ENCODE measurements at places on chromosomes 11 and 22.

DNA sequence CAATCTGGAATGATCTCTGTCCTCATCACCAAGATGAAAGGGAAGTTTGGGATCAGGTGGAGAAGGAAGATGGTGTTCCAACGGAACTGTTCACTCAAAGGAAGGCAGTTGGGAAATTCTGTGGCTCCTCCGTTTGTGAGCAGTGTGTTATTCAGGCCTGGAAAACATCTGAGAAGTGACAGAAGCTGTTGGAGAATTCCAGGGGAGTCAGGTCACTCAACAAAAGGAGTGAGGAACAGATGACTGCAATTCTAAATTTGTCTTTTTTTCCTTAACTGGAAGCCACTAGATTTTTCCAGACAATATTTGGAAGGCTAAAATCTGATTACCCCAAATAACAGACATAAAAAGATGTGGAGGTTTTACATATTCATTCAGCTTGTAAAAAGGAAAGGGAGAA lies 107.8 kb downstream of the CD44 start:
- DNase-seq = no peak

- no peak for DNase-seq
These were observed 54.6 kb downstream of the SFI1 start for GRCh38 chr22:31550871-31551370.

DNA sequence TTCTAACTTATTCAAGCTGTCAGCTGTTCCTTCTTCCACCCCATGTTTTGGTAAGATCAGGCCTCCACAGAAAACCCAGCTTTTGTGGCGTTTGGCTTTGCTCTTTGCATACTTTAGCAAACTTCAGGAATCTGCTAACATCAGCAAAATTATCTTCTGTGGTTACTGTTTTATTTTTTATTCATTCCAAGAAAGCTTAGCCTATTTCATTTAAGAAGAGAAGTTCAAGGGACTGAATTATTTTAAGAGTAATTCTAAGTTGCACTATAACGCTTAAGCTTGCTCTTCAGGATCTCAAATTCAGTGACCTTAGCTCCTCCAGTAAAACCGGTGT lies 1.1 kb downstream of the JHY start:
- no peak for DNase-seq

GRCh38 chr11:110859998-110860397 lies 147.8 kb upstream of the ARHGAP20 start:
- no peak for DNase-seq

Data from NCI-H1092 (cell line).